ENCODE measurements at places on chromosomes 5 and 9.

- no peak for DNase-seq
Measured at GRCh38 chr5:172805736-172806255, 28.3 kb upstream of the ERGIC1 start.

DNA sequence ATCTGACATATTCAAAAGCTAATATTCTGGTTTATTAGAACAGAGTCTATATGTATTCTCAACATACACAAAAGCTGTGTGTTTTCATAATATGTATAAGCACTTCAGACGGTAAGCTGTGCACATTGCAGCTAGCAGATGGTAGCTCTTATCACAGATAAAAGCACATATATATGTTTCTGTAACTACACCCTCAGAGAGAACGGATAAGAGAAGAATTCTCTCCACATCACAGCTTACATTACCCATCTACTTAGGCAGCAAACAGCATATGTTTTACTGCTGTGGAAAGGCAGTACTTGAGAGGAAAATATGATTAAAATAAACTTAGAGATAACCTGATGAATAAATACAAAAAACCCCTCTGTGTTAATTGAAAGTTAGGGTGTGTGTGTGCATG lies 450.9 kb upstream of the ZNF608 start:
- no peak for DNase-seq

- DNase-seq, result no peak
Measured at GRCh38 chr5:111252799-111253545, 28.8 kb downstream of the CAMK4 start.

DNA sequence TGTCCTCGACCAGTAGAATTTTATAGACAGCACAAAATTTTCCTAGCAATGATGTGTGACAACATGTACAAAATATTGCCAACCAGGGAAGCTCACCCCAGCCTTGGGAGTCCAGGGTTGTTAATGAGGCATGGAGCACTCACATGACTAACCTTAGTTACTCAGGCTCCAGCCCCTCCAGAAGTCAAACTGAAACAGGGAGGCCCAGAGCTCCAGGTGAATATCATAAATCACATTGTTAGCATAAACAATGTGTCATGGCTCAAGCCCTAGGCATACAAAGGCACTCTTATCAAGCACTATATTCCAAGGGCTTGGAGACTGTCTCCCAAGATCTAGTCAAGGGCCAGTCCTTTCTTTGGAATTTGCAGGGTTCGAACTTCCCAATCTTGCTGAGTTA lies 44.4 kb downstream of the TNFAIP8 start:
- no peak for DNase-seq

DNA sequence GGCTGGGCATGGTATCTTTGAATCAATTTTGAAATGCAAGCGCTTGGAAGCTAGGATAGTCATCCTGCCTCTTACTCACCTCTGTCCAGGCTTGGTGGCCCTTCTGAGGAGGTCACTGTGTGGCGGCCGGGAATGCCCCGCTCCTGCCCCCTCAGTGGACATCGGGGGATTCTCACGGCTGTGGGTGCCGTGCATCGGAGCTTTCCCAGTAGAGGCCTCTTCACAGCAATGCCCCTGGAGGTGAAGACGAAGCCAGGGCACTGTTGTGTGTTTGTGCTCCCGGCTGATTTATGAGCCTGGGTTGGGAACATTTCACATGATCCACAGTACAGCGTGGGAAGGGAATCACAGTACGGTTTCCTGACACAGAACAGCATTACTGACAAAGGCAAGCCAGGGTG lies 147.5 kb downstream of the NXNL2 start:
- no peak for DNase-seq

GRCh38 chr5:149731332-149731616 lies 1.2 kb downstream of the PPARGC1B start:
- no peak for DNase-seq

- DNase-seq, result peak; percentile 94
Measured at GRCh38 chr5:83553000-83553486, 81.5 kb downstream of the VCAN start.

DNA sequence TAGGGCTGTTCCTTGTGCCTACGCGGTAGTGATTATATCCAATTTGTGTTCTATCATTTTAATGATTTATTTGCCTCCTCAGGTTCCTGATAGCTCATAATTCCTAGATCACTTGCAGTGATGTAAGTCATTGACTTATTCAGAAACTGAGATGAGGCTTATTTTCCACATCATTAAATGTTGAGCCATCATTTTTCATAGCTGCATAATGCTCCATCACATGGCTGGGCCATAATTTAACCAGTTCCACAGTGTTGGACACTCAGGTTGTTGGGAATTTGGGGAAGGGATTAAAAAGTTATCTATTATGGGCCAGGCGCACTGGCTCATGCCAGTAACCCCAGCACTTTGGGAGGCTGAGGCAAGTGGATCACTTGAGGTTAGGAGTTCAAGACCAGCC lies 35.8 kb upstream of the HMCN2 start:
- DNase-seq, result no peak

- no peak for DNase-seq
Measured at GRCh38 chr9:111063332-111063731, 25.1 kb upstream of the LPAR1 start.

DNA sequence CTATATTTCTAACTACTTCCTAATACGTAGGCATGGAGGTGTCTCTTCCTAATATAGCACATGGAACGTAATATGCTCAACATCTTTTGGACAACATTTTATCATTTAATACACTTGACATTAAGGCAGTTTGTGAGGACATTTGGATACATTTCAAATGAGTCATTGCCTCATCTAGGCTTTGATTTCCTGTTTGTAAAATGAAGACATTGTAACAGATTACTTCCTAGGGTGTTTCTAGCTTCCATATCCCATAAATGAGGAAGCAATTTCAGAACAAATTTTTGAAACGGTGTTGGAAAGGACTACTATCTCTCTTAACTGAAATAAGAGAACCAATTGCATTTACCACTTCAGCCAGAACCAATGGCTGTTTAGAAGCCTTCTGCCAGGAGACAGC lies 38.7 kb downstream of the SLC28A3 start:
- peak; percentile 47 for DNase-seq

GRCh38 chr9:37295796-37296195 lies 126.7 kb upstream of the GRHPR start:
- DNase-seq, result no peak

DNA sequence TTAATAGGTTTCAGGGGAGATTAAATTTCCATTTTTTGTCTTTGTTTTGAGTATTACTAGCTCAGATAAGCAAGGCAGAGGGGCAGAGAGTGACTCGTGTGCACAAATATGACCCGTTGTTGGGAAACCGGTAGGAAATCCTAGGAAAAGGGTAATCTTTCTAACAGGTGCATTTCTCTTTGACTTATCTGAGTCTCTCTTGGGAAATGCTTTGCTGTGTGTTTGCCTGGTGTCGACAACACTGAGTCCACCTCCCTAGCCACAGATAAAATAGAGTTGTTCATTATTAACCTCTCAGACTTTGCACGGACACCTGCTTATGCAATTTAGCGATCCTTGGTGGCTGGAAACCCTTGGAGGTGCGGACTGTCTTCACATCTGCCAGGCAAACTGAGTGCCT lies 164.2 kb downstream of the FGF1 start:
- no peak for DNase-seq

- peak; percentile 84 for DNase-seq
Measured at GRCh38 chr5:38780945-38781344, 64.9 kb upstream of the OSMR start.

DNA sequence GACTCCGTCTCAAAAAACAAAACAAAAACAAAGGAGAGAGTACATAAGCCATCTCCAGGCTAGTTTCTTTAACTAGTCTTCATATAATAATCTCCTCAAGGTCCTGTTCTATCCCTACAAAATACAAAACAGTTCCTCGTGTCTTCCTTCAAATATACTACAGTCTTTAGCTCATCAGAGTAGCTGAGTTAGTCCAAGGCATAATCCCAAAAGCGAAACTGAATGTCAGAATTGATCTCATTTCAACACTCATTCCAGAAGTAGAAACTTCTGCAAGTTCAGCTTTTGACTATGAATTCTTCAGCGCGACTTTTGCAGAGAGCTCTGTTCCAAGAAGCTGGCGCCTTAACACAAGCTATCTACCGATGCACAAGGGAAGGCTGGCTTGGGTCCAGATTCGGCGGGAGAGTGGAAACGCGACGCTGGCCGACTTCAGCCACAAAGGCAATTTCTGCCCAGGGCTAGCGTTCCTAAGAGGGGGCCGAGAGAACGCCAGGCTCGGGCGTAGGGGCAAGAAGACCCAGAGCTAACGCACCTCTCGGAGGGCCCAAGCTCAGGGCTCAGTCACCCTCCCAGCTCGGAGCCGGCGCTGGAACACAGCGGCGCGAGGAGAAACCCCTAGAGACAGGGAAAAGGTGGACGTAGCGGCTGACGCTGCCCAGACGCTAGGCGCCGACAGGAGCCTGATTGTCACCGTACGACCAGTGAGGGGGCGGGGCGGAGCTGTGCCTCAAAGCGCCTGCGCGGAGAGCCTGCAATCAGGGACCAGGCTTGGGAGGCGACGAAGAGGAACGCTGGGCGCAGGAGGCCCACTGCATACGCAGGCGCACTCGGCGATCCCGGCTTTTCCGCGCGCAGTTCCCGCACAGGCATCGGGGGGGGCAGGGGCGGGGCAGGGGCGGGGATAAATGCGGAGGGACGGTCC lies 469 bp upstream of the HSDL2 start:
- peak; percentile 97 for DNase-seq

DNA sequence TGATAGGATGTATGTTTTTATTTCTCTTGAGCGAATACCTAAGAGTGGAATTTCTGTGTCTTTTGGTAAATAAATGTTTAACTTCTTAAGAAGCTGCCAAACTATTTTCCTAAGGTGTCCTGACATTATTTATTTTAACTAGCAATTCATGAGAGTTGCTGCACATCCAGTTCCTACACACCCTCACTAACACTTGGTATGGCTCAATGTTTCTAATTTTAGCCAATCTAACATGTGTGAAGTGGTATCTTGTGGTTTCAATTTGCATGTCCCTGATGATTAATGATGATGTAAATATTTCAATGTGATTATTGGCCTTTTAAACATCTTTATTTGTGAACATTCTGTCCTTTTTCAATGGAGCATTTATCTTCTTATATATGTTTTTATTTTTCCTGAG lies 2095.5 kb upstream of the C9orf72 start:
- no peak for DNase-seq

DNA sequence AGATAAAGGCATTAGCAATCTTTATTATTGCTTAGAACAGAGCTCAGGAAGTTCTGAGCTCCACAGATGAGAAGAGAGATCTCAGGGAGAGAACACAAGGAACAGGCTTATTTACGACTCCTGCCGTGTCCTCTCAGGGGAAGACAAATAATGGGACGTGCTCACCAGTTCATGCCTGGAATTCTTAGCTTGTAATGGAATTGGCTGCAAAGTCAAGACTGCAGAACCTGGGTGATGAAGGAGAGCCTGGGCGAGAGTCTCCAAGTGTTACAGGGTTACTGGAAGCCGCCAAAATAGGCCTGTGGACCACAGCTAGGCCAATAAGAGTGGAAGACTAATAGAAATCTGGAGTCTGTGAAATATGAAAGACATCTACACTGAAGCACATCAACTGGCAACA lies 174.5 kb upstream of the ADAMTSL1 start:
- peak; percentile 22 for DNase-seq

- DNase-seq, result peak; percentile 33
Measured at GRCh38 chr9:69785757-69786156, 25.9 kb upstream of the PTAR1 start.

DNA sequence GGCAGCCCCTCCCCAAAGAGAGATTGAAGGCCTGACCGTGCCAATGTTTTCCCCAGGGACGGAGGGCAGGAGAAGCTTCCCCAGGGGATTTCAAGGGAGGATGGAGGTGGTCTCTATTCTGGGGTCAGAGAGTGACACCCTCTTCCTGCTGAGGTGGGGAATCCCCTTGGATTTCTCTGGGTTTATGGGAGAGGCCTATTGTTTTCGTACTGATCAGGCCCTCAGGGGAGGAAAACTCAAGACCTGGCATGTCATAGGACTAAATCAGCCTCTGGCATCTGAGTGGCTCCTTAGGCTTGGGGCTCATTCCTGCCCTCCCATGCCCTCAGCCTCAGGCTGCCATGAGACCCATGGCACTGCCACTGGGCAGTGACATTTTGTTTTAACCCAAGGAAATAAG lies 44.6 kb downstream of the IRF1 start:
- no peak for DNase-seq

- DNase-seq, result no peak
Measured at GRCh38 chr5:138884554-138884953, 9.4 kb upstream of the LRRTM2 start.

GRCh38 chr9:78144663-78145377 lies 91.1 kb upstream of the CEP78 start:
- no peak for DNase-seq

GRCh38 chr9:93406371-93406770 lies 45.1 kb upstream of the FAM120A start:
- DNase-seq, result no peak

DNA sequence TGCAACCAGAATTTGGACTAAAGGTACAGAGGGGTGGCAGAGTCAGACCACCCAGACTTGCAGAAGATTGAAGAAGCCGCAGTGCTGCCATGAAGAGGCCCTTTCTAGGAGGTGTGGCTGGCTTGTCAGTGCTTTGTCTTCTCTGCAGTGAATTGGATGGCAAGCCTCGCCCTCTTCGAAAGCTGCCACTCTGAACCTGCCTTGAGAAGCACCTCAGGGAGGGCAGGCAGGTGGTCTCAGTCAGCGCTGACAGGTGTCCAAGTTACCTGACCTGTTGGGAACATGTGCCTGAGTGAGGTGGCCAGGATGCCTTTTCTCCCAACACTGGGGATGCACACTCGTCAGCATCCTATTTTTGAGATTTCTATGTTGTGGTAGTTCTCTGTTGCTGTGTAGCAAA lies 6.2 kb downstream of the TENT4A start:
- no peak for DNase-seq

GRCh38 chr5:141494761-141495452 lies 6.0 kb downstream of the PCDHGC5 start:
- no peak for DNase-seq

DNA sequence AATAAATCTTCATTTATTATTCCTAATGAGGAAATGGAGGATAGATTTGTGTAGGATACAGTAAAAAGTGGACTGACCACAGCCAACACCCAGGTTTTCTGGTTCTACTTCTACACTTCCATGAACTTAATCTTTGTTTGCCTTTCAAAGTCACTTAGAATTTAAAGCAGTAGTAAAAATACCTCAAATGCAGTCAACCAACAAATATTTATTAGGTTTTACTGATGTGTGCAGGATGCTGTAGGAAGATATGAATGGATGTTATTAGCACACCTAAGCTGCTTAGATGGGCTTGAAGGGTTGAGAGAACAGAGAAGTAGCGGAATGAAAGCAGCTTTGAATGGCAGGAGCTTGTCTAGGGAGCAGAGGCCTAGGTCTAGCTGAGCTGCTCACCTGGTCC lies 201.1 kb downstream of the PALM2AKAP2 start:
- DNase-seq, result no peak
